Stimulated activated naive CD4-positive, alpha-beta T cell (primary cell): ENCODE measurements at places on chromosomes 7 and 10.

DNA sequence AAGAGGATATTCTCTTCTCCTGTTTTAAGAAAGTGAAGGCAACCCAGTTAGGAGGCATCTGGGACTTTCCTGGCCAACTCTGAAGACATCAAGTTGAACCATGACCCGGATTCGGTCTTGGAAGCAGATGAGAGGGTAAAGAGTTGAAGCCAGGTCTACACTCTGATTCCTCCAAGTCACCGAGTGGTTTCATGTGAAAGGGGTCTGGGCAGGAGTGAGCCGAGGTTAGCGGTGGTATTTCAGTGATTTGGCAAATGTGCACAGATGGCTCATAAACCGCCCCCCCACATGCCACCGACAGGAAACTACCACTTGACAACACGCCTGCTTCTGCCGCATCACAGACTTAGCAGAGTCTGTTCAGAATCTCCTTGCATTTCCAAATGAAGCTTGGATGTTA lies 11.4 kb upstream of the REPIN1 start:
- DNase-seq: peak; percentile 68

DNA sequence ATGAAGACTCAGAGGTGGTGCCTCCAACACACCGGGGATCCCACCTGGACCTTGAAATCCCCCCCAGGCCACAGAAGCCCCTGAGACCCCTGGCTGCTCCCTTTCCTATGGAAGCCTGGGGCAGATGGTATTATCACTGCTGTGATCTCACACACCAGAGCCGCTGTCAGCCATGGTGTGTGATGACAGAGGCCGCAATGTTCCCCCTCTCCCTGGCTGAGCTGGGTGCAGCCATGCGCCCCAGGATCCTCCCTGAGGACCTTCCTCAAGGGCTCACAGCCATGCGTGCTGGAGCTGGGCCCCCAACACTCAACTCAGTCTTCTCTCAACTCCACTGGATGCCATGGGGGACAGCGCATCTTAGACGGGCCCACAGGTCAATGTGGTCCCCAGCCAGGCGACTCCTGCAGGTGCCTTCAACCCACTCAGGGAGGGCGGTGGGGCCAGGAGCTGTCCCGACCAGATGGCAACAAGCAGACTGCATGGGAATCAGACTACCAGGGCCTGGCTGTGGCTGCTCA lies 44.9 kb downstream of the VIPR2 start:
- no peak for DNase-seq

- DNase-seq: no peak
Measured at GRCh38 chr10:33290321-33291052, 44.0 kb downstream of the NRP1 start.

DNA sequence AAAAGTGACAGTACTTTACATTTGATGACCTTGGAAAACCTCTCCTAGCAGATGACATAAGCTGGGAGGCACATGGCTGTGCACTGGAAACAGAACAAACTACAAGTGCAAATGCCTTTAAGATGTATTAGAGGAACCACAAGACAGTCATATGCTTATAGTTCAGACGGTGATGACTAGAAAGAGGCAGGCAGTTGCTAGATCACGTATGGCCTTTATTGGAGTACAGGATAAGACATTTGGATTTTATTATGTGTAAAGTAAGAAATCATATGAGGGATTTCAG lies 290.0 kb downstream of the SORCS1 start:
- DNase-seq: no peak

DNA sequence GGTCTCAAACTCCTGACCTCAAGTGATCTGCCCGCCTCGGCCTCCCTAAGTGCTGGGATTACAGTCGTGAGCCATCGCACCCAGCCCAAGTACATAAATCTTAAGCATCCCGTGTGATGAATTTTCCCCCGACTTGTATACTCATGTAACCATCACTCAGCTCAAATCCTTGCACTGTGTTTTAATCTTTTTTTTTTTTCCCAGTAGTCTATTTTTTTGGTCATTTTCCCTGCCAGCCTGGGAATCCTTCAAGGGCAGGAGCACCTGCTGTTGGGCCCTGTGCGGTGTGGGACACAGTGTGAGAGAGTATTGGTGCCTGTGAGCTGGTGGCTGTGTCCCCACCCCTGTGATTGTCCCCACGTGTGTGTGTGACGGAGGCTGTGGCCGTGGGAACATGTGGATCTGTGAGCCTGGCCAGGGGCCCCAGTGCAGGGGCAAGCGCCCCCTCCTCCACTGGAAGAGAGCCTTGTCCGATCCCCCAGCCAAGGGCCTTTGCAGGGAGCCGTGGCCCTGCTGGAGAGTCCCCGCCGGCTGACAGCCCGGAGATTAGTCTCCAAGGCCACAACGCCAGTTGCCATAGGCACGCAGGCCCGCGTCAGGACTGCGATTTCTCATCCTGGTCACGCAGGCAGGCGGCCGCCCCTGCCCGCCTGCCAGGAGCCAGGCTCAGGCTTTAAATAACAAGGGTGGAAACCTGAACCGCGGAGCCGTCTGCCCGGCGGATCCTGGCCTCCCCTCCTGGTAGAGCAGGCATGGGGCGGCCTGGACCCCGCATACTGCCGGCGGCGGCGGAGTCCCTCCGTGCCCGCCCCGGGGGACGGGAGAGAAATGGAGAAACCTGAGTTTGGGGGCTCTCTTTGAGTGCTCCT lies 26.5 kb downstream of the GTF2IRD1 start:
- no peak for DNase-seq

- DNase-seq: no peak
Measured at GRCh38 chr7:71015252-71015900, 116.6 kb upstream of the GALNT17 start.

DNA sequence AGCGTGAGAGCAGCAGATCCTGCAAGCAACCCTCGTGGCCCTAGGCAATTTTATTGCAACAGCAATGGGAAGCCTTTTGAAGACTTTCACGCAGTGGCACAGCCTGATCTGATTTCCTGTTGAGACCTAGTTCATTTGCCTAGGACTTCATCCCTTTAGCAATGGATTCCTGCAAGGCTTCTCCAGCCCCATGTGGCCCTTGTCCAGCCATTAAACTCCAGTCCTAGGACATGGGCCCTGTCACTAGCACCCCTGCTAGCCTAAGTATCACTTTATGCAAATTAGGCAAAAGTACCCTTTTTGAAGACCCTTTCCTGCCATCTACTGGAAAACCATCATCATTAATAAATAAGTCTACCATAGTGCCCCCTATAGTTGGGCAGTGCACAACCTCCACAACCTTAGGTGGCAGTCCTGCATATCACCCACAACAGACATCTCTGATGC lies 379.4 kb downstream of the GALNT17 start:
- no peak for DNase-seq

GRCh38 chr10:69316313-69317059 lies 38.2 kb downstream of the HK1 start:
- DNase-seq: no peak

GRCh38 chr7:54543051-54543488 lies 895 bp downstream of the VSTM2A start:
- no peak for DNase-seq

- no peak for DNase-seq
Measured at GRCh38 chr10:119449760-119450461, 92.6 kb downstream of the RGS10 start.

DNA sequence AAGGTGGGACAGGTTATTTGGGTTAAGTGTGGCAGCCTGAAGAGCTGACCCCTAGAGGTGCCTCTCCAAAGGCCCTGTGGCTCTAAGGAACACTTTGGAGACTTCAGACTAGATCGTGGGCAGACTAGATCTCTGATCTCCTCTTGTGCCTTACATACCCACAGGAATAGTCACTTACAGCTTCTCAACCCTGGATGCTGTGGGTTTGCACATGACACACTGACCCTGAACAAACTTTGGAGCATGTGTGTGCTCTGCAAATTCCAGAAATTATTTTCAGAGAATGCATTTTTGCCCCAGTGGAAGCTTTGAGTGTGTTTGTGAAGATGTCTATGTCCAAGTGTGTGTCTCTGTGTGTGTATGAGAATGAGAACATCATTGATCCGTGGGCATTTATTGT lies 119.6 kb downstream of the EMX2 start:
- no peak for DNase-seq

DNA sequence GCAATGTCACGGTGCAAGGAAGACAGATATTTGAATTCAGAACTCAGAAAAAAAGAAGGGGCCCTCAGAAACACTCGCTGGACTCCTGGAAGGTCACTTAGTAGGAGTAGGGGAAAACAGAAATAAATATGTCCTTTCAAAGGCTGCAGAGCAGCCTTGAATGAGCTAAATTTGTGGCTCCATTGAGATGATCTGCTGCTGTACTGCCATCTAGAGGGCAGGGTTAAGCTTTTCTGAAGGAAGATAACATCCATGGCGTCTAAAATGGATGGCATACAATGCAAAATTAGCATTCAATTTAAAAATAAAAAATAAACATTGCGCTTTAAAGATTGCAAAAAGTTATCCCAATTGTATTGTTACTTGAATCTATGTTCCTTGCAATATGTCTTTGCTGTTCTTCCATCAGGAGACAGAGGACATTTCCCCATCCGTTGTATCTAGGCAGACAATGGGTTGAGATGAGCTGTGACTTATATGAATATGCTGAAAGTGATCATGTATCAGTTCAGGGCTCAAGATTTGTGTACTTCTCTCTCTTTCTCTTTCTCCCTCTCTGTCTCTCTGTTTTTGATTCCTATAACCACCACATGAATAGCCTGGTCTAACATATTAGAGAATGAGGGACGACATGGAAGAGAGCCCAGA lies 642.2 kb downstream of the SH2D4B start:
- no peak for DNase-seq

DNA sequence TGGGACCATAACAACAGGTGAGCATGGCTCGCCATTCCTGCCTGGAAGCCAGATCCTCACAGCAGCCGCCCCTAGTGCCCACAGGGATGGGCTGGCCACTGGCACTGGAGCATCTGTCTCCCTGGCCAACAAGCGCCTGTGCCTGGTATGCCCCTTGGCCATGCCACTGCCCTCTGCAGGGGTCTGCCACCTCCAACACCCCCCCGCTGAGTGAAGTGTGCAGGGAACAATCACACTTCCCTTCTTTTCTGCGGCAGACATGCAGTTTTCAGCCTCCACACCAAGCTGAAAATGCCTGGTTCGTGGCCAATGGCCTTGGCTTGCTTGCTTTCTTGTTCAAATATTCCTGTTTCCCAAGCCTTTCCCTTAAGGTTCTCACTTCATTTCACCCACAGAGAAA lies 50.7 kb downstream of the HSPA12A start:
- no peak for DNase-seq

GRCh38 chr7:44998153-44998871 lies 1.7 kb upstream of the CCM2 start:
- no peak for DNase-seq

- no peak for DNase-seq
Measured at GRCh38 chr10:12644380-12645144, 295.2 kb downstream of the CAMK1D start.

GRCh38 chr7:119197877-119198527 lies 973.5 kb downstream of the ANKRD7 start:
- DNase-seq: no peak

GRCh38 chr10:75565286-75566251 lies 134.1 kb downstream of the LRMDA start:
- DNase-seq: no peak

GRCh38 chr10:90604636-90605035 lies 253.2 kb downstream of the HTR7 start:
- no peak for DNase-seq

GRCh38 chr10:70912556-70912955 lies 24.2 kb upstream of the PCBD1 start:
- no peak for DNase-seq

DNA sequence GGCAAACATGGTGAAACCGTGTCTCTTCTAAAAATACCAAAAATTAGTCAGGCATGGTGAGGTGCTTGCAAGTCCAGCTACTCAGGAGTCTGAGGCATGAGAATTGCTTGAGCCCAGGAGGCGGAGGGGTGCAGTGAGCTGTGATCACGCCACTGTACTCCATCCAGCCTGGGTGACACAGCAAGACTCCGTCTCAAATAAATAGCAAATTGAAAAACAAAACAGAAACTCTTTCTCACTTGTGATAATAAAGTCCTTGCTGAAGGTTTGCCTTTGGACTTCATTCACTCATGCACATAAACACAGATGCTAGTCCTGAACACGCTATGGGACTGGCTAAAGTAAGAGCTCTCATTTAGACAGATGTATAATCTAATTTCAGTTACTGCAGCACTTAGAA lies 37.6 kb downstream of the ANK3 start:
- no peak for DNase-seq

DNA sequence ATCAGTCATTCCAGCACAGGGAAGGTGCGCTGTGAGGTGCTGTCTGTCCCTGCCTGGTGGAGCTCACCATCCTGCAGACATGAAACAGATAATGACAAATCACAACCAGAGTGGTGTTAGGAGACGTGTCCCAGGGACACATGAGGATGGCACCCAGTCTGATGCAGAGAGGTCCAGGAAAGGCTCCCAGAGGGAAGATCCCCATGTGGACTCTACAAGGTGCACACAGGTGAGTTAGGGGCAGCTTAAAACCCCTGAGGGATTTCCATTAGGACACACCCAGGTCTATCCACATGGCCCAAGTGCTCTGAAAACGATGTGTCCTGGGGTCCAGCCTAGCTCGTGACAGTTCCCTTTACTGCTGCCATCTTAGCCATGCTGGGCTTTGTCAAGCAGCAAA lies 91.4 kb downstream of the ADARB2 start:
- DNase-seq: no peak

DNA sequence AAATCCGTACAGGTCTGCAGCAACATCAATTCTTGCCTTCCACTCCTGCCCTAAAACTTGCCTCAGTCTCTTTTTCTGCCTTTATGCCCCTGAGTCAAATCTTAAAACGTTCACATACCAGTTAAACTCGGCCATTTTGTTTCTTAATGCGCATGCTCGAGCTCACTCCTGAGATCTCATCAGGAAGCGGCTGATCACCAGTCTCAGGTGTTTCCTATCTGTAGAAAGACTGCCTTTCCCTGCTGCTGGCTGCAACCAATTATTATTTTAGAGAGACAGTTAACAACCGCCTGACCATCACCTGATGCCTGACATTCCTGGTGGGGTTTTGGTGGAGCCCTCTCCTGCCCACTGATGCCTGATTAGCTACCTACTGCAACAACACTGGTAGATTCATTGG lies 70.2 kb upstream of the TMEM140 start:
- no peak for DNase-seq

- DNase-seq: no peak
Measured at GRCh38 chr7:90502539-90502938, 33.1 kb downstream of the PTTG1IP2 start.

DNA sequence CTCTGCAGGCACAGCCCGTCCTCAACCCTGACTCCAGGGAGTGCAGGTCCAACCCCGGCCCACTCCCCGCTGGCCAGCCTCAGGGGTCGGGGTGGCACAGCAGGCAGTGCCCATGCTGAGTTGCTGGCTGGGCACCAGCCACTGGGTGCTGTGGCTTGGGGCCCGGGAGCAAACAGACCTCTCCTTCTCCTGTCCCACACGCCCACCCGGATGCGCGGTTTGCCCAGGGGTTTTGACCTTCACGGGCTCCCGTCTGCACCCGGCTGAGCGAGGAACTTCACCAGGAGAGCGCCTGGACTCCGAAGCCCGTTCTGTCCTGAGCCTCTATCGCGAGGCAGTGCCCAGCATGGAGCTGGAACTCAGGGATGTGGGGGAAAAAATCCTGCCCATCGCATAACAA lies 2.6 kb upstream of the GRIFIN start:
- no peak for DNase-seq

- no peak for DNase-seq
Measured at GRCh38 chr7:22387583-22387982, 30.6 kb upstream of the RAPGEF5 start.
